ENCODE measurements at places on chromosomes 6 and 20. TPM values are rescaled to one million over a fixed set of nuclear protein-coding genes. Genes with fewer than 3 reads are reported as not detected.

Gene POM121L2
- total RNA-seq, result not detected

Gene SIRPG
- total RNA-seq, result 0.99 TPM

Gene C20orf144
- not detected for total RNA-seq

Gene BPIFB4
- not detected for total RNA-seq

Gene FAM217A
- not detected for total RNA-seq

Gene OOEP
- not detected for total RNA-seq

Gene HCRTR2
- total RNA-seq, result not detected

Gene PLN
- total RNA-seq, result 89.3 TPM

Gene KHDRBS2
- total RNA-seq, result 0.89 TPM

Gene GTF2H4
- total RNA-seq, result 30.4 TPM

Gene NRN1
- total RNA-seq, result 7.3 TPM

Gene CST7
- total RNA-seq, result 1.6 TPM

Gene STMND1
- total RNA-seq, result not detected

Gene SERPINB6
- 121 TPM for total RNA-seq

Gene PPP1R3G
- 2.9 TPM for total RNA-seq

Gene CLVS2
- 0.18 TPM for total RNA-seq

Gene KCNK5
- total RNA-seq, result 9.8 TPM

Gene ANGPT4
- 0.99 TPM for total RNA-seq

Gene UNC5CL
- total RNA-seq, result 1.6 TPM

Gene IL17A
- total RNA-seq, result not detected

Gene TSBP1
- not detected for total RNA-seq

Gene DLK2
- total RNA-seq, result 3.2 TPM

Gene VGLL2
- not detected for total RNA-seq

Gene RHAG
- not detected for total RNA-seq

Gene RNF182
- total RNA-seq, result 0.89 TPM

Measured in ureter (tissue), 1 donor.